ENCODE measurements at places on chromosomes 11 and 22.

DNA sequence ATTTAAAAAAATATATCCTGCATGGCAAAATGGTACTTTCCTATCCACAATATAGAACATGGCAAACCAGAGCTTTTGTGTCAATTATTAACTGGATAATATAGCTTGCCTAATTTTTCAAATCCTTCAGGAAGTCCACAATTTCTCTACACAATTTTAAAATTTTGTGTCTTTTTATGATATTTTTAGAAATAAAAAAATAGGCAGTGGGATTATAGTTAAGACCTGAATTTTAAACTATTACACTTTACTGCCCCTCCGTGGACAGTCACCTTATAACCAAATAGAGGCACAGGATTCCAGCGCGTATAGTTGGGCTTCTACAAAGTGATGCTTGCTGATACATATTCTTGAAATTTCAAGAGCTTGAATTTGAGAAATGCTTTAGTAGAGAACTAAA lies 2.1 kb upstream of the DMC1 start:
- DNase-seq = peak; percentile 58

DNA sequence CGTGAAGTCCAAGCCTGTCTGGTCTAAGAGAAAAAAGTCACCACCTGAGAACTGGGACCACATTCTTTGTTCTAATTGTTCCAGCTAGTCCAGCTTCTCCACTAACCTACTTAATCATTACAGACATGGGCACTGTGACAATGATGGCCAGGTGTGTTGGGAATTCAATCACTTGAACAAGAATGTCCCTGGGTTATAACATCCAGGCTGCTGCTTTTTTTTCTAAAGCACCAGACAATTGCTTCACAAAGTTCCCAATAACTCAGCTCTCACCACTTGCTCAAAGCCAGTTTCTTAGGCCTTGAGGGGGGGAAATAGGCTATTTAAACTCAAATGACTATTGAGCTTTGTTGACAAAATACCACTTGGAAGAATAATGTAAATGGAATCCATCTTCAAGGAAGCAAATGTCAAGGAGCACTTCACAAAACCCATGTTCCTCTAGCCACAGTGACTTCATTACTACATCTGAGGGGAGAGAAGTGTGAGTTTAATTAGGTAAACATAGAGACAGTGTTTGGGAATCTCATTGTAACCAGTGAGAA lies 80.3 kb downstream of the ME3 start:
- no peak for DNase-seq

GRCh38 chr22:30025221-30025620 lies 55.0 kb upstream of the HORMAD2 start:
- DNase-seq = no peak

DNA sequence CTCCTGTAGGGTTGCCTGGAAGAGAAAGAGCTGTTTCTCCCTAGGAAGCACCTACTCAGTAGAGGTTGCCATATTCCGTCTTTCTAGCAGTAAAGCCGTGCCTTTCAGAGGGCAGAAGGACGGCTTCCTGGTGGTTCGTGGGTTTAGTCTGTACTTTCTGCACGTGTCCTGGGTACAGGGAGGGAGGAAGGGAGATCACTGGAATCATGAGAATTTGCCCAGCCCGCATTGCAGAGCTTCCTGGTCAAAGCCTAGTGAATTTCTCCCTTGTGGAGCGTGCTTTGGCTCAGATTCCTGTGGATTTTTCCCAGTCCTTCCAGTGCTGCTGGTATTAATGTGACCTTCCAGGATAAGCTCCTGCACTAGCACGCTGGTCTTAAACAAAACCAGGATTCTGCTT lies 44.9 kb downstream of the GRAMD1B start:
- no peak for DNase-seq

DNA sequence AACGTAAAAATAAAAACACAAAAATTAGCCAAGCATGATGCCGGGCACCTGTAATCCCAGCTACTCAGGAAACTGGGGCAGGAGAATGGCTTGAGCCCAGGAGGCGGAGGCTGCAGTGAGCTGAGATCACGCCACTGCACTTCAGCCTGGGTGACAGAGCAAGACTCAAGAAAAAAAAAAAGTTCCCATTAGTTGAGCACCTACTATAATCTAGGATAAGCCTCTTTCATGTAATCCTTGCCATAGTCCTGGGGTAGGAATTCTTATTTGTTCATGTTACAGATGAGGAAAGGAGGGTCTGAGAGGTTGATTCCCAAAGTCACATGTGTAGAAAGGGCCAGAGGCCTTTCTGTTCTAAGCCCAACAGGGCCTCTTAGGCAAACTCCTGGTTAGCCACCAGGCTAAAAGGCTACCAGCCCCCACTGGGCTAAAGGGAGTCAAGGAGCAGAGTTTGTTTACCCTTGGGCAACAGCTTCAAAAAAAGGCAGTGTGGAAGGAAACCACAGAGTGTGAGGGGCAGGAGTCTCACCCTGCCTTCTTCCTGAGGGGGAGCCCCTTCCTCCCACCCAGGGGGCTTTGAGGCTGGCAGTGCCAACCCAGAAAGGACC lies 21.6 kb upstream of the CSNK1E start:
- DNase-seq = no peak

DNA sequence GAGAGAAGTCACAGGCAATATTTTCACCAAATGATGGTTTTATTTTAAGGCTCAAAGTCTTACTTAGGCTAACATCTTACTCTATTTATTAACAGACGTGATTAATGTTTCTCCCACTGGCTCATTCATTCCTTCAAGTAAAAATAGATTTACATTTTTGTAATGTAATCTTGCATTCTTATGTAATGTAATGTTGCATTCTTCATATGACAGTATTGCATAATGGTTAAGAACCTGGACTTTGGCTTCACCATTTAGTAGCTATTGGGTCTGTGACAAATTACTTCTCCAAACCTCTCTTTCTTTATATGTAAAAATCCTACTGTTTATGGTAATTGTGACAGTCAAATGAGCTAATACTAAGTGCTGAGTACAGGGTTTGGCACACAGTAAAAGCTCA lies 3.3 kb upstream of the DIXDC1 start:
- DNase-seq = no peak

DNA sequence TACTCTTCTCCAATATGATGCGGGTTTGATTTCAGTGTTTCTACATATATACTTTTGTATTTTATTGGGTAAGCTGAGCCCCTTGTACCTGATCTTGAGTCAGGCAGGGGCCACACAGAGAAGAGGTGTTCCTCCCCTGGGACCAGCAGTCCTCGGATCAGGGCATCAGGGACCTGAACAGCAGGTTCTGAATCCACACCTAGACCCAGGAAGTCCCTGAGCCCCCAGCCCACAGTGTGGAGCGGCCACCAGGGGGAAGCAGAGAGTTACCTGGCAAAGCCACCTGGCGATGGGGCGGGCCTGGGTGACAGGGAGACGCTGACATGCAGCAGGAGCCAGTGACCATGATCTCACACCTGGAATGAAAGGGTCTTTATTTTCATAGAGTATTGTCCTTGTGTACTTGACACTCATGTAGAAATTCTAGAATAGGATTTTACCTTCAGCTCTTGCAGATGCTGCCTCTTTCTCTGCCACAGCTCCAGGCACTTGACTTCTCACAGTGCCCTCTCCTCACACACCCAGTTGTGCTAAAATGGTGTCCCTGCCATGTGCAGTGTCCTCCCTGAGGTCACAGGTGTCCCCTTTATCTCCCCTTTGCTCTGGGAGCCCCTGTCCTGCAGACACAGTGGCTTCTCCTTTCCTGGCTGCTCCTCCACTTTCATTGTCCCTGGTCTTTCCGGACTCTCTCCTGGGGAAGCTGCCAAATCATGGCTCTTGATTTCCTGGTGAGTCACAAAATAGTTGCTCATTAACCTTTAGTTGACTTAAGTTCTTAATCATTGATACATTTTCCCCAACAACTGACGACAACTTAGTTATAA lies 48.5 kb downstream of the GGTLC2 start:
- DNase-seq = peak; percentile 67

DNA sequence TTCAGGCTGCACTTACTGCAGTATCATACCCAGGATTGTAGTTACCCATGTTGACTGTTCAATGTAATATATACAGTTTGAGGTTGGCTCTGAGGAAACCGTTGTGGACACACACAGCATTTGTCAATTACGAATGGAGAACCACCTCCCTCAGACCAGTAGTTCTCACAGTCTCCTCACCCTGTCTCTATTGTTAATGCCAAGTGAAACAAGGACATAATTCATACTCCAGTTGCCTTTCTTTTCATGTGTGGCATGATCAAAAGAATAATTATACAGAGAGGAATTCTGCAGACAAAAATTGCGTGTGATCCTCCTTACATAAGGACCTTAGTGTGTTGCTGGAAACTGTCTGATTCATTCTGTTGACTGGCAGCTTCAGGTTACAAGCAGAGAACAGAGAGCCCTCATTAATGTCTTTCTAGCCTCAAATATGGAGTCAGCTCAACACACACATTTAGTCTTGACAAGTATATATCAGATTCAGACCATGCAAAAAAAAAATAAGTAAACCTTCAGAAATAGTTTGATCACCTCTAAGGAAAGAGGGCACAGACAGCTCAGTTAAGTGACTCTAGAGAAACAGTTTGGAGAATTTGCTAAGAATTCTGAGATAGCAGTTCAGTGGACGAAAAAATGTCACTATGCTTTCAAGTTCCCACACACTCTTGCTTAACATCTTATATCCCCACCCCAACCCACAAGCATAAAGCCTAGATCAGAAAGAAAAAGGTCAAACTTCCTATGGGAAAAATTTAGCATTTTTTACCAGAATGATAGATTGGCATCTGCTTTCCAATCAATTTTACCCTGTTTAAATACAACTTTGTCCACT lies 96.1 kb downstream of the MAML2 start:
- no peak for DNase-seq

- no peak for DNase-seq
These were observed 12.2 kb downstream of the TEF start for GRCh38 chr22:41394012-41394356.

- DNase-seq = no peak
These were observed 97.8 kb downstream of the ME3 start for GRCh38 chr11:86574493-86575207.

- DNase-seq = no peak
These were observed 22.3 kb downstream of the ARHGAP1 start for GRCh38 chr11:46677991-46678740.

DNA sequence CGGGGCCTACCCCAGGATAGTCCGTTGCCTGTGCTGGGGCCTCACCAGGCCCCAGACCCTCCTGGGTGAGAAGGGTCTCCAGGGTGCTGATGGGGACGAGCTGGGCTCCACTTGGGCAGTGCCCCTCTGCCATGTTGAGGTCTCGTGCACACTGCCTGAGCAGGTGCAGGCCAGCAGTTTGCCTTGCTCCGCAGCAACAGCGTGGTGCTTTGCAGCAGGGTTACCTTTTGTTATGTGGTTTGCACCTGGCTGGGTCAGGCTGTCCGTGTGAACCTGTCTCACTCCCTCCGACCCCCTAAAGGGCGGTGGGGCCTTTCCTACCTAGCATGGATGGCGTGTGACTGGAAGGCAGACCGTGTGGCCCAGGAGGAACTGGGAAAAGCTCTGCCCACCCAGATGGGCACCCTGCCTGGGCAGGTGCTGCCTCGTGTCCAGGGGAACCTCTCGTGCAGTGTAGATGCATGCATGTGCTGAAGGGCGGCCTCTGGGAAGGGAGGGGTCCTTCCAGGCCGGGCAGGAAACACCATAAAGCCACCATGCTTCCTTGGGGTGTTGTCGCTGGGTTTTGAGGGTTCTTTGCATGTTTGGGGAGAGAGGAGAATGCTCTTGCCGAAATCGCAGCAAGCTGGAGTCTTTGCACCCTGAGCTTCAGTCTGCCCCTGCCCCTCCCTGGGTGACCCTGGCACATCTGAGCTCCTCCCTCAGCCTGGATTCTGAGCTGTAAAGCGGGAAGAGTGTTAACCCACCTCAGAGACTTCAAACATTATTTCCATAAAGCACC lies 75.4 kb upstream of the PPARA start:
- DNase-seq = peak; percentile 48

DNA sequence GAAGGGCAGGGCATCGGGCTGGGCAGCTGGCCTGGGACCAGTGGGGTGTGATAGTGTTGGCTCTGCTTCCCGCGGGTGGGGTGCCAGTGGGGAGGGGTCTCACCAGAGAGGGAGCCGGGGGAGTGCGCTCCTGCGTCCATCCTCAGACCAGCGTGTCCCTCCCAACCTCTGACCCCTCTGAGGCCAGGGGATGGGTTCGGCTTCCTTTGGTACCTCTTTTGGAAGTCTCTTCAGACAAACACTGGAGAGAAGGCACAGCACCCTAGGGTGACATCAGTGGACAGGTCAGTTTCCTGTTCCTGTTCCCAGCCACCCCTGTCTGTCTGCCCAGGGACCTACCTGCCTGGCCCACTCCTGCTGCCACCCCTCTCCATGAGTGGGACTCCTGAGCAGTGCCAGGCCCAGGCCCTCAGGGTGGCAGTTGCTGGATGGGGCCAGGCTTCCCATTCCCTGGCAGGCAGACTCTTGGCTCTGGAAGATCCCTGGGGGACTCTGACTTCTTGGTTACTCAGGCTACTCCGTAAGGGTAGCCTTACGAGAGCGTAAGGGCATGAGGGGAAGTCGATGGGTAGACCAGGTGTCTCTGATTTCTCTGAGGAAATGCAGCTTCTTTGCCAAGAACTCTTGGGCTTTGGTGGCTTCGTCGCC lies 2.6 kb downstream of the TAGLN start:
- no peak for DNase-seq

- DNase-seq = peak; percentile 22
These were observed 24.2 kb upstream of the UCP3 start for GRCh38 chr11:74033046-74033445.

DNA sequence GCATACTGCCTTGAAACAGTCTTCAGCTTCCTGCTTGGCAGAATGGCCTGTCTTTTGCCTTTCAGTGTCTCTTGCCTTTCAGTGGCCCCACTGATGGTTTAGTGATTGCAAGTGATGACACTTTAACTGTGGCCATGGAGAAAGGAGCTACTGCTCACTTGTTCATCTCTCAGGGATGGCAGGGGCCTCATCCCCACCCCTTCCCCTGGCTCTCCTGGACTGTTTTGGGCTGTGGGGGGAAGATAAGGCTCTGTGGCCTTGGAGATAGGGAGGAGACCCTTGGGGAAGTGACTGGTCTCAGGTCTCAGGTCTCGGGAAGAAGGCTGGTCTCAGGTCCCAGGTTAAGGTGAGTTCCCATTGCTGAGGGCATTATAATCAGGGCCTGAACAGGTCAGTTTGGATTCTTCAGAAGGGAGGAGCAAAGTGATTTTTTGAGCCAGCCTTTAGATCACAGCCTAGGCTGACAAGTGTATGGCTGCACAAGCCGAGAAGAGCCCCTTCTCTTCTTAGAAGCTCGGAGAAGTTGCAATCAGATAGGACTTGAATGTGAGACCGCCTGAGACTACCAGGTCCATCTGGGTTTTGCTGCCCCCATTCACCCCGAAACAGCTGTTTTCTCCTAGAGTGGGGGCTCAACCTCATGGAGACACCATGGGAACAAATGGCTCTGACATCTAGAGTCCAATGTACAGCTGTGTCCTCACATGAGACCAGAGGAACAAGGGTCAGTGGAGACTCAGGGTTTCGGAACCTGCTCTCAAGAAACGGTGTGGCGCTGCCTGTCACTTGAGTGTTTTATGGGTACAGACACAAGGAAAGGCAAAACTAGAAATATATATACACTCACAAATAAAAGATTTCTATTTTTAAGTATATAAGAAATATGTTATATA lies 15.9 kb upstream of the P2RY2 start:
- DNase-seq = no peak

GRCh38 chr11:87265979-87266378 lies 228.2 kb downstream of the TMEM135 start:
- DNase-seq = no peak

- DNase-seq = no peak
These were observed 161.1 kb upstream of the CADM1 start for GRCh38 chr11:115665175-115665821.

- no peak for DNase-seq
These were observed 81.1 kb downstream of the PAK1 start for GRCh38 chr11:77392842-77393241.
